ENCODE measurements at places on chromosomes 6 and 20.

- DNase-seq: no peak
These were observed 39.4 kb downstream of the HFE start for GRCh38 chr6:26126394-26127235.

- DNase-seq: no peak
These were observed 54.9 kb upstream of the NT5E start for GRCh38 chr6:85394853-85395538.

DNA sequence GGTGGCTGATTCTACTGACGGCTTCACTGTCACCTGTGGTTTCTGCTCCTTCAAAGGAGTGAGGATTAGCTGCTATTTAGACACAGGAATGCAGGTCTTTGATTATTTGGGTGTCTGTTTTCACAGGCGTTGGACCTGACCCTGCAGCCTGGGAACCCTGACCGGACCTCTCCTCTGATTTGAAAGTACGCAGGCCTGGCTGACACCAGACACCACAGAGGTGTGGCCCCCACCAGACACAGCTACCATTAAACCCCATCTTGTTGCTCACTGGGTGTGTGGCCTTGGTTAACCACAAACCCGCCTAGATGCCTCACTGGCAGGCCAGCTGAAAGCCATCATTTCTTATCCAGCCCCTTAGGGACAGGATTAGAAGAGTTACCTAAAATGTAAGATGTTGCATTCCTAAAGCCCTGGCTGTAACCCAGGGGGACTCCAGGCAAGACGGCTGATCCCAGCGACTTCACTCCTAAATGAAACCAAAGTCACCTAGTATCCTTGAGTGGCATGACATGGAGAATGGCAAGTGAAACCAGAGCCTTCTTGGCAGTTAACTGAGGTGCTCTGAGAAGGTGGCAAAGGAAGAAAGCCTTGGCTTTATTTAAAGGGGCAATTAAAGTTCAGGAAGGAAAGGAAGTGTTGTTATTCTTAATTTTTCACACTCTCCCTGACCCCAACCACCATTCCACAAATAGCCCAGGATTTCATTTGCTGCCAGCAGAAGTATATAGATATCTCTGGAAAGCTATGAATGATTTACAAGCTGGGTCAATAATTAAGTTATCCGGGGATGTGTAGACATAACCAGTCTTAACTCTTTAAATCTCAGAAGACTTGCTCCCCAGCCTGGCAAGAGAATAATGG lies 169.9 kb downstream of the QRSL1 start:
- DNase-seq: no peak

DNA sequence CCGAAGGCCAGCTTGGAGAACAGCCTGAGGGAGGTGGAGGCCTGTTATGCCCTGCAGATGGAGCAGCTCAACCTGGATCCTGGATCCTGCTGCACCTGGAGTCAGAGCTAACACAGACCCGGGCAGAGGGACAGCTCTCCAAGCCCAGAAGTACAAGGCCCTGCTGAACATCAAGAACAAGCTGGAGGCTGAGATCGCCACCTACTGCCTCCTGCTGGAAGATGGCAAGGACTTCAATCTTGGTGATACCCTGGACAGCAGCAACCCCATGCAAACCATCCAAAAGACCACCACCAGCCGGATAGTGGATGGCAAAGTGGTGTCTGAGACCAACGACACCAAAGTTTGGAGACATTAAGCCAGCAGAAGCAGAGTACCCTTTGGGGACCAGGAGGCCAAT lies 223.5 kb upstream of the ID4 start:
- no peak for DNase-seq

GRCh38 chr6:19463925-19464324 lies 373.2 kb upstream of the ID4 start:
- DNase-seq: no peak

DNA sequence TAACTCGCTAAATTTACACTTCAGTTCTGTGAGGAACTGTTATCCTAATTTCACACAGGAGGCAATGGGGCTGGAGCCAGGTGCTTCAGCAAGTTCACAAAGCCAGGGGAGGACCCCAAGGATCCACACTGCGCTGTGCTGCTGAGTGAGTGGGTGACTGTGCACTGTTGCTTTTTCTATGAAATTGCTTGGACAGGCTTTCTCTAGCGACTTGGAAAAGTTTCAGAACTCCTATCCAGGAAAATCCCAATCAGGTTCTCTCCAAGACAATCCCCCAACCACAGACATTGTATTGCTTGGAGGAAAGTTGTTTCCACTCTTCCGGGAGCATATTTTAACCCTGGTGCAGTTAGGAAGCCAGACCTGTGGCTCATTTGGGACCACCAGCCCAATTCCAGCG lies 175.9 kb upstream of the CST7 start:
- DNase-seq: no peak

- DNase-seq: no peak
These were observed 68.4 kb upstream of the FABP7 start for GRCh38 chr6:122710908-122711635.

- DNase-seq: no peak
These were observed 3.7 kb downstream of the ACSS1 start for GRCh38 chr20:25054096-25054820.

DNA sequence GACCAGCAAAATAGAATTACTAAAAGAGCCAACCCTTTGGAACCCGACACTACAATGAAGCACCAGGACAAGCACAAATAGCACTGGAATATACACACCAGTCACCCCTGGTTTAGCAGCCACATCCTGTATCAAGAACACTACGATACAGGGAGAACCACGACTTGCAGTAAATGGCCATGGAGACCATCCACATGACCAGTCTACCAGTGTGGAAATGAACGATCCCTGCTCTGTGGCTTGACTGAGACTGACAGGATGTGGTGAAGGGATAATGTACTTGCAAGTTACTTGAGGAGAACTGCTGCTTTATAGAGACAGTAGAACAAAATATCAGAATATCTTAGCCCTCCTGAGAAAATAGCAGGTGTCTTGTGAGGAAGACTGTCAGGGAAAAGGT lies 169.6 kb downstream of the COL9A1 start:
- DNase-seq: no peak

GRCh38 chr6:52337633-52338290 lies 24.2 kb upstream of the PAQR8 start:
- no peak for DNase-seq

- DNase-seq: no peak
These were observed 60.1 kb upstream of the SPDEF start for GRCh38 chr6:34616227-34616585.

GRCh38 chr6:341914-342831 lies 49.4 kb upstream of the IRF4 start:
- DNase-seq: no peak

GRCh38 chr20:19785173-19785982 lies 27.3 kb downstream of the RIN2 start:
- no peak for DNase-seq

DNA sequence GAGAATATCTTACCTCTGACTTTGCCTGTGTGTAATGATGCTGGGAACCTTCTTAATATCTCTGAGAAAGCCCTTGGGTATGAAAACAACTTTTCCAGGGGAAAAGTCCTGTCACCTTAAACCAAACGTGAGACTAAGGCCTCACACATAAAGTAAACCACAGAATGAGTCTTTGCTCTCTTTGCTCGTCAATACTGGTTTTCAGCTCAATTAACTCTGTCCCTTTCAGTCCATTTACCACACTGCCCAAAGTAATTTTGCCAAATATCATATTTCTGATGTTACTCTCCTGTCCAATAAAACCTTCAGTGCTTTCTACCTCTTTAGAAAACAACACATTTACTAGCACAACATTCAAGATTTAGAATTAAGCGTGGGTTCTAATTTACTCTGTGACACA lies 100.5 kb upstream of the HMGCLL1 start:
- DNase-seq: no peak

DNA sequence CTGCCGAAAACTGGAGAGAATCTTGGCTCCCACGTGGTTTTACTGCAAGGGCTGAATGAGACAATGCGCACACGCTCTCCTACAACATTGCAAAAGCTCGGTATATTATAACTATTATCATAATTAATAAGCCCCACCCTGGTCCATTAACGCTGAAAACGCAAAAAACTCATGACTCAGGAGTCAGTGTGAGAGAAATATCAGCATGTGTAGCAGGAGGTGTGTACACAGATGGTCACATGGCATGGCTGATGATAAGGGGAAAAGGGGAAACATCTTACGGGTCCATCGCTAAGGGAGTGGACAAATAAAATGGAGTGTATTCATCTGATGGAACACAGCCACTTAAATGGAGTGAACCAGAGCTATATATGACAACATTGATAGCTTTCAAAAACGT lies 29.2 kb downstream of the CDH22 start:
- no peak for DNase-seq

DNA sequence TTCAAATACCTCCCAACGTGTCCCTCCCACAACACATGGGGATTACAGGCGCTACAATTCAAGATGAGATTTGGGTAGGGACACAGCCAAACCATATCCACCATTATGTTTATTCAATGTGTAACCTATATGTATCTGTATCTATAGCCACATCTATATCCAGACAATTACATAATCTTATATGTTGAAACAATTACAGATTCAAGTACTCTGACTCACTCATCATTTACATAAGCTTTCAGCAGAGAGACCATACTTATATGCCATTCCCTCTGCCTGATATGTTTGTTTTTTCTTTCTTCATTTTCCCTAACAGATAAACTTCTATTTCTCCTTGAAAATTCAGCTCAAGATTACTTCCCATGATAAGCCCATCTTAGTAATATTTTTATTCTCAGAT lies 163.6 kb downstream of the LAMA2 start:
- no peak for DNase-seq

DNA sequence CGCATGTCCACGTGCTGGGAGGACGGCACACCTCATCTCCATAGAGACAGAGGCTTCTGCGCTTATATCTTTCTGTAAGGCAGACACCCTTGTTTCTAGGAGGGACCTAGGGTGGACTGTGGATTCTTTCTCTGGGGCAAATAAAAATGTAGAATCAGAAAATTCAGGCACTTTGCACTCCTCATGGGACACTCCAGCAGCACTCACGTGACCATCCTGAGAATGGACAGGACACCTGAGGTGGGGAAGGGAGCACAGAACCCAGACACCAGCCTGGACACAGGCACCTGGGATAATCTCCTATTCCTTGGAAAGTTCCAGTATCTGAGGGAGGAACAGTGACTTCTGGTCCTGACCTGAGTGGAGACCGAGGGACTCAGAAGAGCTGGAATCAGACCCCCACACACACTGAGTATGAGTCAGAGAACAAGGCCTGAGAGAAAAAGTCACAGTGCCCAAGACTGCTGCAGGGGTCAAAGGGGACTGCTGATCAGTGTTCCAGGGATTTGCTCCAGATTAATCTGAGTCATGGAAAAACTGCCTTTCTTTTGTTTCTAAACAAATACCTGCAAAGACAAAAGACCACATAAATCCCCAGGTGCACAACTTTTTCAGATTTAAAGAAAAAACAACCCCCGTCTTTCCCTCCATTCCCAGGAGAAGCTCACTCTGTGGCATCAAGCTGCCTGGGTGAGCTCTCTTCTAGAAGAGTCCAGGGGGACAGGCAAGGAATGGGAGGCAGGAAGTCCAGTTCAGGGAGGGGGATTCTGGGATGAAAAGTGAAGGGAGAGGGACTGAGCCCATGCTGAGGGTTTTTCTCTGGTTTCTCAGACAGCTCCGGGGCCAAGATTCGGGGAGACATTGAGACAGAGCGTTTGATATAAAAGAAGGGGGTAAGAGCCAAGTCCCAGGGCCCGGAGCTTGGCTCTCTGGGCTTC lies 35.6 kb upstream of the MICB start:
- no peak for DNase-seq

- no peak for DNase-seq
These were observed 472.9 kb upstream of the ZNF337 start for GRCh38 chr20:26169506-26169905.

DNA sequence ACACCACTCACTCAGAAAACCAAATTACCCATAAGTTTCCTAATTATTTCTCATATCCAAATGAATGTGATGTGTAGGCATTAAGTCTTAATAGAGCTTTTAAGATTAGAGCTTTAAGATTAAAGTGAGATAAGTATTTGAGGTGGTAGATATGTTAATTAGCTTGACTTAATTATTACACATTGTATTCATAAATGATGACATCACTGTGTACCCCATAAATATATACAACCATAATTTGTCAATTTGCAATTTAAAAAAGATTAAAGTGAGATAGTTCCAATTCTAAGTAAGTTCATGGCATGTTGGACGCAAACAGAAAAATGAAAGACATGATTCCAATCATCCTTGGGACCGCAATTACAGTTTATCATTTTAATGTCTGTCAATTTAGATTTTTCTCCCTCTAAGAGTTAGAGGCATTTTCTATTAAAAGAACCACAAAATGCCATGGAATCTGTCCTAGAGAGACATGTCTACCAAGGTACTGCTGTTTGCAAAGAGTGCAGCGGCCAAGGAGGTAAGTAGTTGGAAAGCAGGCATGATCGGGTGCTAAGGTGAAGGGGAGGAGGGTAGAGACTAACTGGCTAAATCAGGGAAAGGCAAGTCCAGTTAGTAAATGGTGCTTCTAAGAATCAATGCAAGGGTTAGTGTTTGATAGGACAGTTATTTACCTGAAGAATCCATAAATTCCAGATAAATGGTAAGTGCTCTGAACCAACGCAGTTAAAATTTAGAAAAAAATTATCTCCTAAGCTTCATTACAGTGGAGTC lies 65.7 kb downstream of the CHD6 start:
- no peak for DNase-seq

DNA sequence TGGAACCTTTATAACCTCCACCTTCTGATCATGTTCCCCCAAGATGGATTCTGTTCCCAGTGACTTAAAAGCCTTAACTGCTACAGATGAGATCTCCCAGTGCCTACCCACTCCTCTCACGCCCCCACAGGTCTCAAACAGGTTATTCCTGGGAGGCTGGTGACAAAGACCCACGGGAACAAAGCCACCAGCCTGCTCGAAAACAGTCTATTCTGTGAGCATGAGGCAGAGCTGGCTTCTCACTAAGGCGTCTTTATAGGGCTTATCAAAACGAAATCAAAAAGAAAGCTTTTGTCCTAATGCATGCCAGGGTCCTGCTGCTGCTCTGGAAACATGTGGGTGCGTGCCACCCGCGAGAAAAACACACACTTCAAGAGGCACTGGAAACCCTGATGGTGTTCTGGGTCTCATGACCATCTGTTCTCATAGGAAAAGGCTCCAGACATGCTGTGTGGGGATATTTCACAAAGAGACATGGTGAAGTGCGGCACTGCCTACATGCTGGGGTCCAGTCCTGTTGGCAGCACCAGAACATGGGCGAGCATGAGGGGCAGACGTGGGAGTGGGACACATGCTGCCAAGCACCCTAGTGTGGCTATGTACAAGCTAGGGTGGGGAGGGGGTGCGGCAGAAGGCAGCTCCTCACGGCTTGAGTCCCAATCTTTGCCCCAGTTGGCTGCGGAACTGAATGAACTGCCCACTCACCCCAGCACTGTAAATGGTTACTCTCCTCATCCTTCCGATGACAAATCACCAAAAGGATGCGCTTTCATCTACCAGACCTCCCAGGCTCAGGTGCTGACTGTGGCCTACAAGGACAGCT lies 2.1 kb downstream of the FKBP1A start:
- no peak for DNase-seq

DNA sequence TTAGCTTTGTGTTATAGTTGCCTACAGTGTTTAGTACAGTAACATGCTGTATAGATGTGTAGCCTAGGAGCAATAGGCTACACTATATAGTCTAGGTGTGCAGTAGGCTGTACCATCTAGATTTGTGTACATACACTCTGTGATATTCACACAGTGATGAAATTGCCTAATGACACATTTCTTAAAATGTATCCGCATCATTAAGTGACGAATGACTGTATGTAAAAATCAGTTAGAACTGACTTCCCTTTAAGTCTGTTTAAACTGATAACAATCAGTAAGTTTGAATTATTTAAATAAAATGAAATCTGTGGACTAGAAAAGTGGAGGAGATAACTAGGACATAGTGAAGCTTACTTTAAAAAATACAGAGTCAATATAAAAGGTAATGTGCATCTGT lies 176.1 kb downstream of the CDKAL1 start:
- no peak for DNase-seq

Measured in T-helper 17 cell (primary cell).